Adipose tissue (tissue), 3 donors: ENCODE measurements at places on chromosomes 6 and 20. TPM values are rescaled to one million over a fixed set of nuclear protein-coding genes. Genes with fewer than 3 reads are reported as not detected.

Gene MYT1
- polyA plus RNA-seq, result not detected

Gene MYBL2
- 0.39 TPM for polyA plus RNA-seq

Gene CRIP3
- polyA plus RNA-seq, result 1.4 TPM

Gene NPEPL1
- 33.4 TPM for polyA plus RNA-seq

Gene DNAAF9
- 10.1 TPM for polyA plus RNA-seq

Gene SAPCD1
- polyA plus RNA-seq, result 0.51 TPM
